ENCODE measurements at places on chromosomes 16 and 17. TPM values are rescaled to one million over a fixed set of nuclear protein-coding genes. Genes with fewer than 3 reads are reported as not detected.

STAT5A gene
- total RNA-seq: 7.3 TPM

KRT39 gene
- not detected for total RNA-seq

ATP1B2 gene
- 0.17 TPM for total RNA-seq

TSR1 gene
- 55.9 TPM for total RNA-seq

AIPL1 gene
- total RNA-seq: not detected

PIPOX gene
- 0.10 TPM for total RNA-seq

TMEM204 gene
- total RNA-seq: not detected

RPL27 gene
- total RNA-seq: 3,103 TPM

CHST4 gene
- total RNA-seq: not detected

CRYM gene
- total RNA-seq: 1.7 TPM

GRN gene
- 248 TPM for total RNA-seq

CDRT4 gene
- total RNA-seq: not detected

NOTUM gene
- 0.14 TPM for total RNA-seq

TBC1D3C gene
- total RNA-seq: not detected

ZNF385C gene
- 0.22 TPM for total RNA-seq

RCVRN gene
- not detected for total RNA-seq

HBQ1 gene
- total RNA-seq: 6.4 TPM

KRT23 gene
- total RNA-seq: 0.29 TPM

TSPAN10 gene
- total RNA-seq: 4.4 TPM

PRDM7 gene
- total RNA-seq: not detected

CCDC78 gene
- total RNA-seq: 6.3 TPM

TBC1D3E gene
- total RNA-seq: not detected

PRSS22 gene
- 0.84 TPM for total RNA-seq

ADAD2 gene
- not detected for total RNA-seq

ENDOV gene
- 50.2 TPM for total RNA-seq

KRTAP29-1 gene
- not detected for total RNA-seq

KRTAP2-2 gene
- total RNA-seq: not detected

ARHGAP27 gene
- total RNA-seq: 12.9 TPM

CORO7 gene
- total RNA-seq: 18.8 TPM

ARL4D gene
- 26.8 TPM for total RNA-seq

EPOP gene
- total RNA-seq: 12.9 TPM

METRNL gene
- total RNA-seq: 37.6 TPM

TNFRSF17 gene
- not detected for total RNA-seq

SYT17 gene
- 13.8 TPM for total RNA-seq

TNFRSF13B gene
- total RNA-seq: not detected

NKD1 gene
- 0.31 TPM for total RNA-seq

GCGR gene
- total RNA-seq: 0.47 TPM

BAIAP3 gene
- 1.6 TPM for total RNA-seq

RNF43 gene
- total RNA-seq: 0.18 TPM

SPATA2L gene
- total RNA-seq: 12.4 TPM

KRT27 gene
- total RNA-seq: 0.06 TPM

ADAP2 gene
- 4.1 TPM for total RNA-seq

KCNJ16 gene
- total RNA-seq: 0.56 TPM

CAMTA2 gene
- 34.0 TPM for total RNA-seq

CCL2 gene
- 8.5 TPM for total RNA-seq

AKTIP gene
- 20.0 TPM for total RNA-seq

KRT28 gene
- not detected for total RNA-seq

RNF222 gene
- total RNA-seq: not detected

MTSS2 gene
- 101 TPM for total RNA-seq

C16orf92 gene
- total RNA-seq: not detected

CCDC144A gene
- total RNA-seq: 1.2 TPM

XAF1 gene
- not detected for total RNA-seq

KRT32 gene
- total RNA-seq: not detected

TEKT5 gene
- total RNA-seq: 0.17 TPM

EXOC3L1 gene
- total RNA-seq: 0.18 TPM

RPGRIP1L gene
- total RNA-seq: 9.4 TPM

LRRC36 gene
- total RNA-seq: not detected
